ENCODE measurements at places on chromosomes 7 and 10.

- no peak for DNase-seq
Observed at GRCh38 chr10:65194126-65194525, 1672.9 kb downstream of the REEP3 start.

- DNase-seq = no peak
Observed at GRCh38 chr7:101853684-101854083, 36.3 kb downstream of the CUX1 start.

- DNase-seq = no peak
Observed at GRCh38 chr10:123442901-123443300, 223.3 kb upstream of the GPR26 start.

DNA sequence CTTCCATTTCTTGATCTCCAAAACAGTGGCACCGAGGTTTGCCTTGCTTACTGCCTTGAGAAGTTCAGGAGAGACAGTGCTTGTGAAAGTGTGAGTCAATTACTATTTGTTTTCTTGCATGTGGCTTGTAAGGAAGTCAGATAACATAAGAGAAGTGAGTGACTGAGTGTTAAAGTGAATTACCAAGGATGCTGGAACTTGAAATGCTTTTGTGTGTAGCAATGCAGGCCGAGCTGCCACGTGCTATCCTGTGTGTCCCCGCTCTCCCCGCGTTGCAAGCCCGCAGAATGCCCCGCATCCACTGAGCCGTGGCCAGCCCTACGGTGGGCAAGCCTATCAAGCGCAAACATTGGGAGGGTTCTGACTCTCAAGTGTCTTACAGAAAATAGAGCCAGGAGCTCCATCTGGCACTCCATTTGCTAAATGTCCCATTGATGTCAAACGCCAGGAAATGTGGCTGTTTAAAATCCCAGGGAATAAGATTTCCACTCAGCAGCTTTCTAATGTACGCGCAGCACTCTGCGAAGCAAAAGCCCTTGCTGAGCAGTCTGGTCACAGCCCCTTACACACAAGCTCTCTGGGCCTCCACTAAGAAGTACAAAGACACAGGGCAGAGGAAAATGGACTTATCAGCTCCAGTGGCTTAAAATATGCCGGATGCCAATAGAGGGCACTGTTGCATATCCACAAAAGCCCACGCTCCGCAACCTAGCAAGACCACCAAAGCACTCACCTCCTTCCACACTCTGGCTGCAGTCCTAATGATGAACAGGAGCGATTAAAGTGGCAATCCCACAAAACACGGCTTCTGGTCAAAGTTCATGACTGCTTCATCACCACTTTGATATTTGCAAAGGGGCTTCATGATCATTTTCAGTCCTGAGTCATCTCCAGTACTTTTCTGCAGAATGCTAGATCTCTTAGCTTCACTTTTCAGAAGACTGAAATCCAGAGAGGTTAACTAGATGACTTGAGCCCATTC, 158.0 kb upstream of the ITGB1 start:
- DNase-seq = no peak

DNA sequence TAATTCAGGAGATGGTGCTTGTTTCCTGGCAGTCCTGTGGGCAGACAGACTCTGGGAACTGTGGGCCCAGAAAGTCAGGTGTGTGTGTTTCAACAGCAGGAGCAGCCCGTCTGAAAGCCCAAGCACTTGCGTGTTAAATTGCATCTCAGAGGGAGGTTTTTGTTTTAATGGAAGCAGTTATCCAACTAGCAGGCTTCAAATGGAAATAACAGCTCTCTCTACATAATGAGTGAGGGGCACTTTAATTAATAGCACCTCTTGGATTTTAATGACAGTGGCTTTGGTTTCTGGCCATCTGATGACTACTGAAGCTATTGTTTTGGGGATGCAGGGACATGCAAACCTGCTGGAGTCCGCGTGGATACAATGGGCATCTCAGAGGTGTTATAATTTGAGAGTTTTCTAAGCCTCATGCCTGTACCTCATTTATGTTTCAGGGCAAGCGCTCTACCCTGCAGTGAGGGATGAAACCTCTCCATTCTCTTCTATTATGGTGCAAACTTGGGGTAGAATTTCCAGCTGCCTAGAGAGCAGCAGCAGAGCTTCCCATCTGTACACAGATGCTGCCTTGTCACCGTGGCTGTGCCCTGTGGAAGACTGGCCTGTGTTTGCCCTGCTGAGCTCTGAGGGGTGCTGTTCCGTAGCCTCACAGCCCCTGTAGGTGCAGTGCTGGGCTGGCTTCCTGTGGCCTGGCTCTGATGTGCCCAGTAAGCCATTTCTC, 206.6 kb upstream of the GPR26 start:
- DNase-seq = no peak

GRCh38 chr7:16402940-16403339, 18.4 kb downstream of the CRPPA start:
- no peak for DNase-seq

GRCh38 chr7:121187222-121187621, 141.6 kb upstream of the WNT16 start:
- no peak for DNase-seq

GRCh38 chr7:107029061-107029763, 15.3 kb upstream of the PRKAR2B start:
- DNase-seq = no peak

DNA sequence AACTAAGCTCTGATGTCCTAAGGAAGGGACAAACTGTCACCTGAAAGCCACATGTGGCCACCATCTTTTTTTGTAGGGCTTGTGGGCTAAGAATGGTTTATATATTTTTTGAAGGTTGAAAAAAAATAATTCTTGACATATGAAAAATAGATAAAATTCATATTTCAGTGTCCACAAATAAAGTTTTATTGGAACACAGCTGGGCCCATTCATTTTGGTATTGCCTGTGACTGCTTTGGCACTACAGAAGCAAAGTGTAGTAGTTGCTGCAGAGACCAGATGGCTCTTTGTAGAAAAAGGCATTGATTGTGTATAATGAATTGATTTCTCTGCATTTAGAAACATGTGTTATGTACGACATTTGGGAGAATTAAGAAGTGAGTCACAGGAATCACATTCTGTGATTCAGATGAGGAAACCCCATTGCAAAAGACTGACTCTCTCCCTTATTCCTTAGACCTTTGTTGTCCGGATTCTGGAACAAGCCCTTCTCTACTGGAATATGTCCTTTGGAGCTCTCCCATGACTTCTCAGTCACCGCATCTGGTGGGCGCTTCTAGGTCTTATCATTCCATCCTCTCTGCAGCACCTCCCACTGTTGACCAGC, 438.7 kb downstream of the LRMDA start:
- no peak for DNase-seq

GRCh38 chr10:98030093-98030821, at the start of gene CRTAC1:
Gene CRTAC1 (minus strand): TSS chr10:98030621. CDS start chr10:98030472, 149 bp downstream.
- no peak for DNase-seq

DNA sequence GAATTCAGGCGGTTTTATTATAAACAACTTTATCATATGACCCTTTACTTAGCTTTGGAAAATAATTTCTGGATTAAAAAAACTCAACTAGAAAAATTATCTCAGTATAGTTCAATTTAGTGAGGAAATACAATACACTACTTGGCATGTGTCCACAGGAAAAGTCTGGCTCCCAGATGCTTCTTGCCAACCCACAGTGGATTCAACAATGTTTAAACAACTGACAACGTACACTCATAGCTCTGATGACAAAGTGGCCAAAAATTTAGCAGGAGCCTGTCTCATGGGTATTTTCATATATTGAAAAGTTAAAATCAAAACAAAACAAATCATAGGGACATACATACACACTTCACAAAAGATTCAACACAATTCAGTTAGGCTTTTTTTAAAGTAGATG, 158.8 kb downstream of the SKAP2 start:
- DNase-seq = no peak

DNA sequence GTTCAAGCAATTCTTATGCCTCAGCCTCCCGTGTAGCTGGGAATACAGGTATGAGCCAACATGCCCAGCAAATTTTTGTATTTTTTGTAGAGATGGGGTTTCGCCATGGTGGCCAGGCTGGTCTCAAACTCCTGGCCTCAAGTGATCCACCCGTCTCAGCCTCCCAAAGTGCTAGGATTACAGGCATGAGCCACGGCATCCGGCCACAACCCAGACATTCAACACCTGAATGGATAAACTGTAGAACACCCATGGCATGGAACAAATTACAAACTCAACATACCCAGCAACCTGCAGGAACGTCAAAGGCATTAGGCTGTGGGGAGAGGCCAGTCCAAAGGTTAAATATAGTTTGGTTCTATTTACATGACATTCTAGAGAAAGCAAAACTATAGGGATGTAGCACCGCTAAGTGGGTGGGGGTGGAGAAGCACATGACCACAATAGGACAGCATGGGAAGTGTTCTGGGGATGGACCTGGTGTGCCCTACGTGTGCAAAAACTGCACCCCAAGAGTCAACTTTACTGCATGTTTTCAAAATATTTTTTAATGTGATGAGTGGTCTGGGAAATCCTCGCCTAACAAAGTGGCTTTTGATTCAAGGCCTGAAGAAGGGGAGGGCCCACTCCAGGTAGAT, 6.5 kb upstream of the PGAM2 start:
- DNase-seq = no peak

DNA sequence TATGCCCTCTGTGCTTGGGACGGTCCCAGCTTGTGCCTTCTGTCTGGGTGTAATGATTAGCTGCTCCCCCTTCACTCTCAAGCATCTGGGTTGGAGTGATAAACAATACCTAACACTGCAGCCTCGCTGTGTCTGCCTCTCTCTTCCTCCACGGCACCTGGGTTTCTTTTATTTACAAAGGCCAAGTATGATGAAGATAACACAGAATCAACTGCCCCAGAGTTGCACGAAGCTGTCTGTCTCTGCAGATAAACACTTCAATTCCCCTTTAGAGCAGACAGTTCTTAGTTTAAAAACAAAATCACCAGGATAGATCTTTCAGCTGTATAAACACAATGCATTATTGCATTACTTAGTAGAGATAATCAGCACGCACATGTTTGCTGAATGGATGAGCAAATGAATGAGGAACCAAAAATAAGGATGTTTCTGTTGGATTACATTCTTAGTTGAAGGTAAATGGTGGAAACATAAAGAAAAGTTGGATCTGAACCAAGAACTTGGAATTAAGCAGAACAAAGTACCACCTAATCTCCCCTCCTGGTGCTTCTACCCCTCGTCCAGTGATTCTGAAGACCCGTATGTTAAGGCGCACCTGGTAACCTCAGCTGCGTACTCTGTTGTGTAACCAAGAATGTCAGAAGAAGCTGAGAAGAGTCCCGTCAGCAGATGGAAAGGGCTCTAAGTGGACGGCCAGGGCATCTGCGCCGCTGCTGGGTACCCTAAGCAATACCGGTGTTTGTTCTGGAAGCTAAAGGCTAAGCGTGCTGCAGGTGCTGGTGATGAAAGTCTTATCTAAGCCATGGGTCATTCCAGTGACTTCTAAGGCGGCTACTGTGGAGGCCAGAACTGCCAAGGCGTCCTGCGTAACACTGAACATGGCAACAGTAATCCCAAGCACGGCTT, 26.6 kb downstream of the INSIG1 start:
- no peak for DNase-seq

GRCh38 chr10:121838149-121838548, 89.7 kb downstream of the ATE1 start:
- no peak for DNase-seq

DNA sequence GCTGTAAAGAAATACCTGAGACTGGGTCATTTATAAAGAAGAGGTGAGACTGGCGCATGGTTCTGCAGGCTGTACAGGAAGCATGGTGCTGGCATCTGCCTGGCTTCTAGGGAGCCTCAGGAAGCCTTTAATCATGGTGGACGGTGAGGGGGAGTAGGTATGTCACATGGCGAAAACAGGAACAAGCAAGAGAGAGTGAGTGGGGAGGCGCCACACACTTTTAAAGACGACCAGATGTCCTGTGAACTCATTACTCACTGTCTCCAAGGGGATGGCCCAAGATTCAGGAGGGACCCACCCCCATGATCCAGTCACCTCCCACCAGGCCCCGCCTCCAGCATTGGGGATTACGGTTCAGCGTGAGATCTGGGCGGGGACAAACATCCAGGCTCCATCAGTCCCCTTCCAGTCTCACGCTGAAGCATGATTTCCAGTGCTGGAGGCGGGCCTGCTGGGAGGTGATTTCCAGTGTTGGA, 3.2 kb downstream of the ZNF316 start:
- no peak for DNase-seq

DNA sequence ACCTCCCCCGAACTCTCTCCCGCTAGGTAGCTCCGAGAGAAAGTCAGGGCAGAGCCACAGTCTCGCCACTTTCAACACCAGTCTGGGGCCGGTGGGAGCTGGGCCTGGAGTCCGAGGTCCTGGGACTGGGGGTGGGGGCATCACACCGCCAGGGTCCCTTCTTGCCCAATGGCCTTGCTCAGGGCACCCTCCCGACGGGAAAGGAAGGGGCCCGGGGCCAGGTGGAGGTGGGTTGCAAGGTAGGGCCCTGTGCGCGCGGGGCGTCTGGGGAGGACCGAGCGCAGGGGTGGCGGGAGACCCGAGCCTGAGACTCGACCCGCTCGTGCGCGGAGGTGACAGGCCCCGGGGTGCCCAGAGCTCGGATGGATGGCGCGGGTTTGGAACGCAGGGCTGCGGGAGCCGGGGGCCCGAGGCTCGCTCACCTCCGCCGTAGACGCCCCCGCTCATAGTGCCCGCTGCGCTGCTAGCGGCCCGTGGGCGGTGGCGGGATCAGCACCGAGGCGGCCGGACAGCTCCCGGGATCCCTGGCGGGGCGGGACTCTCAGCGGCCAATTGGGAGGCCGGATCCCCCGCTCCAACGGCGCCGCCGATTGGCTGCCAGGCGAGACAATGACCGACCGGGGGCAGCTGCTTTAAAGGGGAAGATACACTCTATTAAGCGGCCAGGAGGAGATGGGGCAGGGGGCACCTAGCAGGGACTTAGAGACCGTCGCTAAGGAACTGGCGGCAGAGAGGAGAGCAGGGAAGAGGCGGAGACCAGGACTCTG, at the start of gene ACTL6B:
TSS of gene ACTL6B (minus strand) at position 541 of the 767 bp plus-strand sequence. CDS start at position 447, 94 bp downstream.
- peak; percentile 20 for DNase-seq

GRCh38 chr10:63208986-63209385, 75.9 kb downstream of the NRBF2 start:
- no peak for DNase-seq

DNA sequence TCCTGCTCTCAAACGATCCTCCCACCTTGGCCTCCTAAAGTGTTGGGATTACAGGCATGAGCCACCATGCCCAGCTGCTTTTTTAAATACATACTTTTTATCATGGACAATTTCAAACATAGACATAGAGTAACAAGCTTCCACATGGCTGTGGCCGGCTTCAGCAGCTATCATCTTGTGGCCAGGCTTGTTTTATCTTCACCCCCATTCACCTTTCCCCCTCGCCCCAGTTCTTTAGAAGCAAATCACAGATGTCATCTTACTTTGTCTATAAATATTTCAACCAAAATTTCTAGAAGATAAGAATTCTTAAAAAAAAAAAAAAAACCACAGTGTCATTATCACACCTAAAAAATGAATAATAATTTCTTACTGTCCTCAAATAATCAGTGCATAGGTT, 5.9 kb downstream of the FOXK1 start:
- no peak for DNase-seq

GRCh38 chr7:147765301-147765700, 825.3 kb upstream of the C7orf33 start:
- DNase-seq = no peak

DNA sequence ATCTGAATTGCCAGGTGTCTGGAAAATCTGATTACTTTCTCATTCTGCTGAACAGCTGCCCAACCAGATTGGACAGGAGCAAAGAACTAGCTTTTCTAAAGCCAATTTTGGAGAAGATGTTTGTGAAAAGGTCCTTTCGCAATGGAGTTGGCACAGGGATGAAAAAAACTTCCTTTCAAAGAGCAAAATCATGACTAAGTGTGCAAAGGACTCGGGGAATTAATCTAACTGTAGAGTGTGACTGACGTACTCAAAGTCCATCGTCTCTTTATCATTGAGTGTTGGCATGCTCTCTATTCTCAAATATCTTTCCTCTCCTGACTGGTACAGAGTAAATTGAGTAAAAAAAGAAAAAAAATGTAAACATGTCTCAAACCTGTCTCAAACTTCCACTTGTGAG, 3.3 kb downstream of the NPS start:
- no peak for DNase-seq

Data from stimulated activated CD8-positive, alpha-beta memory T cell treated with anti-CD3 and anti-CD28 coated beads, Interleukin-12 subunit alpha, Interleukin-12 subunit beta, amount 100 ng/mL, for 1 hour (primary cell).